Fibroblast of skin of back (primary cell): ENCODE measurements at places on chromosomes 4 and X.

DNA sequence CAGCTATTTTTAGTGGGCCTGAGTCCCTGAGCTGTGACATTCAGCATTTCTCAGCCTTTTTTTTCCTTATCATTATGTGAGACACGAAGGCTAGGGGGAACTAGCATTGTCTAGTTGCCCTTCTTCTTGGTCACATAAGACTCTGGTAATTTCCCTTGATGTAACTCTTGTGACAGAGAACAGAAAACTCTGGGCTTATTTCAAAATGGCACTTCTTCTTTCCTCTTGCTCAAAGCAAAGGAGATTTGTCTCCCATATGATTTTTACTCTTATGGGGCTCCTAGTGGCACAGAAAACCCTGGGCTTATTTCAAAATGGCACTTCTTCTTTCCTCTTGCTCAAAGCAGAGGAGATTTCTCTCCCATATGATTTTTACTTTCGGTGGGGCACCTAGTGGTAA is 14.7 kb downstream of the ATXN3L start:
- DNase-seq, result no peak

- DNase-seq, result peak; percentile 88
Observed at GRCh38 chr4:177573507-177573906, 131.3 kb upstream of the AGA start.

GRCh38 chr4:147943159-147943638 is 211.3 kb downstream of the ARHGAP10 start:
- no peak for DNase-seq

- DNase-seq, result no peak
Observed at GRCh38 chr4:90798948-90799347, 671.8 kb downstream of the CCSER1 start.

GRCh38 chr4:2320746-2321145 is 58.8 kb upstream of the MXD4 start:
- no peak for DNase-seq

GRCh38 chrX:129609395-129609794 is 45.4 kb downstream of the APLN start:
- no peak for DNase-seq

GRCh38 chrX:40153345-40154249 is 55.8 kb upstream of the BCOR start:
- DNase-seq, result no peak

GRCh38 chrX:118723376-118723775 is 4.0 kb upstream of the IL13RA1 start:
- no peak for DNase-seq

DNA sequence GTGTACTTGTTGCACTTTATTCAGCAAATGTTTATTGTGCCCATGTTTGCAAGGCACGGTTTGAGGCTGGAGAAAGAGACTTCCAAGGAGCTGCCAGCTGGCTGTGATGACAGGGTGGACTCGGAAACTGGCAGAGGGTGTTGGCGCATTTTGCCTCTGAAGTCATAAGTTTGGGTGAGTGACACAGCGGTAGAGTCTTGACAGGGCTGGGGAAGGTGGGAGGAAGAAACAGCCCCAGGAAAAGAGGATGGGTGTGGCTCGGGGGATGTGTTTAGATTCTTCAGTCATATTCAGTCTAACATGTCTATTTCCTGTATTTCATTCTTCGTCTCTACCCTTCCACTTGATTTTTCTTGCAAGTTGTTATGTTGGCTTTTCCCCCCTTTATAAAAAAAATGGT is 77.0 kb upstream of the STOX2 start:
- DNase-seq, result no peak

DNA sequence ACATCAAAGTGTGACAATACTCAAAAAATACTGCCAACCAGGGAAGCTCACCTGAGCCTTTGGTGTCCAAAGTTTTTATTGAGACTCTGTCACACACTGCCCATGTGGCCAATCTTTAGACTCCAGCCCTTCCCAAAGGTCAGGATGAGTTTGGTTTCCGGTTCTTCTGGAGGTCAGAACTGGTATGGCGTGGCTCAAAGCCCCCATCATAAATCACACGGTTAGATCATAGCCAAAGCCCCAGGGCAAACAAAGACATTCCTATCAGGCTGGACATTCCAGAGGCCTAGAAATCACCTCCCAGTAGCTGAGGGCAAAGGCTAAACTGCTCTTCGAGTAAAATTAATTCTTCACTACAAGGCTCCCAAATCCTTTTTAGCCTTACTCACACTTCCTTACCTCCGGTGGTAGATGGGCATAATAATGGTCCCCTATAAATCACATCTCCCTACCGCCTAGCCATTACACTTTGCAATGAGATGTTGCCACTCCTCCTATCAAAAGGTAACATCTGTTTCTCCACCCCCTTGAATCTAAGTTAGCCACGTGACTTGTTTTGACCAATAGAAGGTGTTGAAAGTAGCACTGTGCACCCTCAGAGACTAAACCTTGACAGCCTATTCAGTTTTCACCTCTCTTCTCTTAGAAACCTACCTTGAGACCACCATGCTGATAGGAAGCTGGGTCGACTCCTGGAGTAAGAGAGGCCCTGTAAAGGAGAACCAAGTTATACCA is 137.8 kb upstream of the DUSP21 start:
- DNase-seq, result no peak

- DNase-seq, result no peak
Observed at GRCh38 chr4:24933684-24934275, 20.9 kb upstream of the CCDC149 start.

DNA sequence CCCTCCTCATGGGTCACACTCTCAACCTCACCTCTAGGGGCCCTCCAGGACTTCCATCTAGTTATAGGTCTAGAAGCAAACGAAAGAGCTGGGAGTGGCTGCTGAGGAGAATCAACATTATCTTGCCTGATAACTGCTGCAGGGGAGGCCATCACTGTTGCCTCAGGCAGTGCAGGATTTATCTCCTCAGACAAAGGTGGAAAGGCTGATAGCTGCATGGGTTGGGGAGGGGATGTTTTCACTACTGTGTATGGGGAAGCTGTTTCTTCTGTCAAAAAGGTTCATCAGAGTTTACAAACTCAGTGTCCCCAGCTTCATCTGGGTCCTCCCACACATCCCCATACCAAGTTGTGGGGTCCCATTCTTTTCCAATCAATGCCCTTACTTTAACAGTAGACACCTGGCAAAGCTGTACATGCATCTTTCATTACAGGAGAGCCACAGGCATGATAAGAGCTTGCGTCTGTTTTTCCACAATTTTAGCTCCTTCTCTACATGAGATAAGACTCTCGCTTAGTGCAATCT is 17.6 kb upstream of the PRDM8 start:
- DNase-seq, result no peak

DNA sequence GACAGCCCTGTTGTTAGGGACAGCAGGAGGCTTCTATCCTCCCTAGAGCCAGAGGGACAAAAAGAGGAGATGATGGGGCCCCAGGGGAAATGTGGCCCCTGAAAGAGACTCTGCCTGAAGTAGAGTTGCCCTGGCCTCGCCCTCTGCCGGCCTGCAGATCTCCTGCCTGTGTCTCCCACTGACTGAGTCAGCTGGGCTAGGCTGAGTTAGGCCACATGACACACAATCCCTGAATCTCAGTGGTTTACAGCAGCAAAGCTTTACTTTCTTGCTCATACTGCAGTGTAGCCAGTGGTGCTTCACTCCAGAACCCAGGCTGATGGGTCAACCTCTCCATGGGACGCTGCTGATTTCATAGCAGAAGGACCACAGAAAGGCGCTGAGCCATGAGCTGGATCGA is 23.5 kb downstream of the DRD5 start:
- DNase-seq, result no peak

- DNase-seq, result no peak
Observed at GRCh38 chr4:37615720-37616063, 70.5 kb downstream of the RELL1 start.

DNA sequence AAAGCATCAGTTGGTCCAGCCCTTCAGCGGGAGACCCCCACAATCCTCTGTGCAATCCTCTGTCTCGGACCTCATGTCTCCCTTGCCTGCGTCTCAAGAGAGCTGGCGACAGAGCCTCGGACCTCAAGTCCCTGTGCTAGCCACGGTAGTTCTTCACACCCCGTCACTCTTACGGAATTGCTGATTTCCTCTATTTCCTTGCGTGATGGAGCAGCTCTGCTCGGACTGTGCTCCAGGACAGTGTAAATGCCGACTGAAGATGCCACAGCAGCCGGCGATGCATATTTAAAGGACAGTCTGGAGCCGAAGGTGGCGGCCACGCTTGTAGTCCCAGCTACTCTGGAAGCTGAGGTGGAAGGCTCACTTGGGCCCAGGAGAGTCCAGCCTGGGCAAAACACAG is 1.9 kb downstream of the GRK4 start:
- DNase-seq, result no peak

DNA sequence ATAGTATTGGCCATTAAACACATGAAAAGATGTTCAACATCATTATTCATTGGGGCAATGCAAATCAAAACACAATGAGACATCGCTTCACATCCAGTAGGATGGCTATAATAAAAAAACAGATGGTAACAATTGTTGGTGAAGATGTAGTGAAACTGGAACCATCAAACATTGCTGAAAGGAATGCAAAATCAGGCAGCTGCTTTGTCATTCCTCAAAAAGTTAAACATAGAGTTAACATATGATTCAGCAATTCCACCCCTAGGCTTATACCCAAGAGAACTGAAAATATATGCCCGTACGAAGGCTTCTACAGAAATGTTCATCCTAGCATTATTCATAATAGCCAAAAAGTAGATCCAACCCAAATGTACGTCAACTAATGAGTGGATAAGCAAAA is 144.0 kb upstream of the NAP1L5 start:
- peak; percentile 83 for DNase-seq

- DNase-seq, result peak; percentile 29
Observed at GRCh38 chrX:13109817-13110216, 65.4 kb upstream of the FAM9C start.

GRCh38 chr4:76821641-76822040 is 76.3 kb downstream of the SOWAHB start:
- no peak for DNase-seq

GRCh38 chr4:99088023-99088449 is 552 bp downstream of the ADH5 start:
- DNase-seq, result peak; percentile 58

DNA sequence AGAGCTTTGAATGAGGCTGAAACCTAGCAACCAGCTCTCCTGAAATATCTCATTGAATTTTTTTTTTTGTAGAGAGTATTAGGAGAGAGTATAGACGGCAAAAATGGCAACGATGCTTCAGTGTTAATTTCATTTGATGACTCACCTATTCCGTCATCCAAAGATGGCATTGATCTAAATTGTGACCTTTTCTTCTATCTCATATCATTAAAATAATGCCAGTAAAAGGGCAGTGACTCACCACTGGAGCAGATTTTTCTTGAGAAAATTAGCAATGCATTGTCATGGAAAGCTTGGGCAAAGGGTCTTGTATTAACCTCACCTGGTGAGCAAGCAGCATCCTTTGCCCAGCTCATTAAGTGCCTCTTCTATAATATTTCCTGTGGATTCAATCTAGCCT is 19.6 kb downstream of the VMA21 start:
- no peak for DNase-seq

- peak; percentile 99 for DNase-seq
Observed at GRCh38 chr4:137510557-137511265, 21.6 kb downstream of the PCDH18 start.

GRCh38 chr4:48445704-48446103 is 37.4 kb upstream of the SLC10A4 start:
- peak; percentile 20 for DNase-seq

DNA sequence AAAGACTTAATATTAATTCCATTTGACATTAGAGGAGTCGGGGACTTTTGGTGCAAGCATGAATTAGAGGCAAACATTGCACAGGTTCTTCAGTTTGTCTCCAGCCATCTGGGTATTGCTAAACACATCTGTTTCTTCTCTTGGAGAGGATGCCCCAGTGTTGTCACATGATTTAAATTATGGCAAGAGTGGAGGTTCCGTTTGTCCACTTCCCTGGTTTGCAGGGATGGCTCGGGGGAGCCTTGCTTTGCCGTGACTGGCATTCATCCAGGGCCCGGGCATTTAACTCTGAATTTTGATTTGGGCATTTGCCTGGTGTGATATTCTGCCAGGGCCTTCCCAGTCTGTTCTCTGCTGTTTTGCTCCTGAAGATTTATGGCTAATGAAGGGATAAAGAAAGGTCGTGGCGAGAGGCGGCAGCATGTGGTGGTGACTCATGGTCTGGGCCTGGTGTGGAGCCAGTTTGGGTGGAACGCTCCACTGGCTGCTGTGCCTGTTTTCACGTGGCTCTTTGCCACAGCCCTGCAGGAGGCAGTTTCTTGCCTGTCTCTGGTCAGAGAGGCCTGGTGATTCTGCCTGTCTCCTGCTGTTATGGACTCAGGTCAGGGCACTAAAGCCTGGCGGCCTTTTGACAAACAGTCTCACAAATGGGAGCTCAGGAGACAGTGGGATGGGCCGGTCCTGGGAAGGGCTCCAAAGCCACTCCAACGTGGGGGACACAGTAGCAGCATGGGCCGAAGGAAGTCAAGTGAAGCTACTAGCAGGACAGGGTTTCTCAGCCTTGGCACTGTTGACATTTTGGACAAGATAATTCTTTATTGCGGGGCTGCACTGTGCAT is 99.4 kb upstream of the PGRMC2 start:
- peak; percentile 97 for DNase-seq
